Neural crest cell (in vitro differentiated cells): ENCODE measurements at places on chromosomes 1 and 21.

DNA sequence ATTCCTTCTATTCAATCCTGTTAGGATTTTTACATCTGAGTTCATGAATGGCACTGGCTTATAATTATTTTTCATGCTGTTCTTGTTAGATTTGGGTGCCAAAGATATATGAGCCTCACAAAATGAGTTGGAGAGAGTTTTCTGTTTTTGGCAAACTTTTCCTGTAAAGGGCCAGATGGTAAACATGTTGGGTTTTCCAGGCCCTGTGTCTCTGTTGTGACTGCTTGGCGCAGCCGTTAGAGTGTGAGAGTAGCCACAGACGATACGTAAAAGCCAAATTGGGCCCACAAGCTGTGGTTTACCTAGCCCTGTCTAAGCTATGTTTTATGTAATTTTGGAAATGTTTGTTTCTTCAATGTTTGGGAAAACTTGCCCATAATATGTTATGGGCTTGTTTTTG, 15.6 kb upstream of the CA6 start:
- H3K36me3 ChIP-seq: no peaks in the 10 kb centered on the region
- H3K27ac ChIP-seq: no peak overlapping the region
- no peaks in the 10 kb centered on the region for H3K4me1 ChIP-seq
- no peaks in the 10 kb centered on the region for H3K27me3 ChIP-seq
- DNase-seq: no peak

- H3K4me3 ChIP-seq: no peak overlapping the region
- DNase-seq: no peak
- H3K27ac ChIP-seq: no peak overlapping the region
- no peaks in the 10 kb centered on the region for H3K27me3 ChIP-seq
- peaks cover 28% of the 10 kb centered on the region for H3K4me1 ChIP-seq
These were observed 126.7 kb downstream of the NR5A2 start for GRCh38 chr1:200154069-200154767.

- no peak for DNase-seq
- H3K27me3 ChIP-seq: peaks cover 3% of the 10 kb centered on the region
- H3K27ac ChIP-seq: no peak overlapping the region
- peaks cover 34% of the 10 kb centered on the region for H3K4me1 ChIP-seq
These were observed 96.5 kb downstream of the PPIAL4G start for GRCh38 chr1:148386617-148387016.

- H3K27me3 ChIP-seq: no peaks in the 10 kb centered on the region
- no peaks in the 10 kb centered on the region for H3K36me3 ChIP-seq
- H3K4me1 ChIP-seq: peaks cover 7% of the 10 kb centered on the region
- DNase-seq: no peak
- no peak overlapping the region for H3K4me3 ChIP-seq
These were observed 107.3 kb upstream of the ST6GALNAC5 start for GRCh38 chr1:76759950-76760349.

DNA sequence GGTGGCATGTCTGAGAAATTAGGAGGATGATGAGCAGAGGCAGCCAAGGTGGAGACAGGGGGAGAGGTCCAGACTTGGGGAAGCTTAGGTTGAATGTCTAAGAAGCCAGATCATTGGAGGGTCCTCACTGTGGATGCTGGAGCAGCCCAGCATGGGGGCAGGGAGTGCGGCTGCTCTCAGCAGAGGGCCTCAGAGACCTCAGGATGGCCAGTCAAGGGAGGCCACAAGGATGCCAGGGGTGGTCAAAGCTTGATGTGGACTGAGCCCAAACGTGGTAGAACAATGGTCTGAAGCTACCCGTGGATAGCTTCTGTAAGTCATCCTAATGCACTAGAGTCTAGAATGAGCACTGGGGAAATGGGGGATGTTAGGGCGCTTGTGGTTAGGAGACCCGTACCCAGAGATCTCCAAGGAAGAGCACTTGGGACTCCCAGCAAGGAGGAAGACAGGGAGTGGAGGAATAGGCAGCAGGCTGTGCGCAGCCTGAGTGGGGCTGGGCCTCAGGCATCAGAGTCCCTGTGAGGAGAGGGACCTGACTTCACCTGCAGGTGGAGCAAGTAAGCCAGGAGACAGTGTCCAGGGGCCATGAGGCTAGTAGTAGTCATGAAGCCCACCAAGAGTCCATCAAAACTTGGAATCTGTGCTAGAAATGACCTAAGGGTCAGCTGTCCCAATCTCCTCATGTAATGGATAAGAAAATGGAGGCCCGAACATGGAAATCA, 4.3 kb upstream of the S100A9 start:
- peak; percentile 5 for DNase-seq
- no peaks in the 10 kb centered on the region for H3K36me3 ChIP-seq
- H3K4me3 ChIP-seq: no peak overlapping the region
- peaks cover 47% of the 10 kb centered on the region for H3K27me3 ChIP-seq
- H3K4me1 ChIP-seq: no peaks in the 10 kb centered on the region

DNA sequence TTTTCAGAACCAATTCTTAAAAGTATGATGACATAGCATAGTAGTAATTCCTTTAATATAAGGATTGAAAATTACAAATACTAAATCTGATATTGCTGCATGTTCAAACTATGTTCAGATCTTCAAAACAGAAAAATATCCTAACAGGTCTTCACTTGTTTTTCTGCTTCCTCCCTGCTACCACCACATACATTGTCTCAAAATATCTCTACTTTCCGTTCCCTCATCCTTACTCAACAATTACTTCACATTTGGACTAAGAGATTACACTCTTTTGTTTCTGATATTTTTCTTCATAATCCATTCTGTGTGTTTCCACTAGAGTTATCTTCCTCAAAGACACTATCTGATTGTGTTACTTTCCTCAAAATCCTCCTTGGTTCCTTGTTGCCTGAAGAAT, 125.1 kb downstream of the NEK7 start:
- no peak for DNase-seq
- no peaks in the 10 kb centered on the region for H3K4me1 ChIP-seq
- no peaks in the 10 kb centered on the region for H3K27me3 ChIP-seq
- peaks cover 3% of the 10 kb centered on the region for H3K36me3 ChIP-seq
- no peak overlapping the region for H3K4me3 ChIP-seq
